Muscle of leg (tissue), 16 donors: ENCODE measurements at places on chromosomes 2 and 18. TPM values are rescaled to one million over a fixed set of nuclear protein-coding genes. Genes with fewer than 3 reads are reported as not detected.

Gene CYP27A1
- 18.4 TPM for total RNA-seq

Gene CAPN14
- 0.09 TPM for total RNA-seq

Gene CREG2
- total RNA-seq = 2.4 TPM

Gene TCF4
- 167 TPM for total RNA-seq

- no peaks in the 10 kb centered on the region for H3K27me3 ChIP-seq
- H3K36me3 ChIP-seq = no peaks in the 10 kb centered on the region
- no peak overlapping the region for H3K4me3 ChIP-seq
- no peak overlapping the region for H3K27ac ChIP-seq
Measured at GRCh38 chr2:113102133-113102532, 25.3 kb upstream of the IL1RN start.

DNA sequence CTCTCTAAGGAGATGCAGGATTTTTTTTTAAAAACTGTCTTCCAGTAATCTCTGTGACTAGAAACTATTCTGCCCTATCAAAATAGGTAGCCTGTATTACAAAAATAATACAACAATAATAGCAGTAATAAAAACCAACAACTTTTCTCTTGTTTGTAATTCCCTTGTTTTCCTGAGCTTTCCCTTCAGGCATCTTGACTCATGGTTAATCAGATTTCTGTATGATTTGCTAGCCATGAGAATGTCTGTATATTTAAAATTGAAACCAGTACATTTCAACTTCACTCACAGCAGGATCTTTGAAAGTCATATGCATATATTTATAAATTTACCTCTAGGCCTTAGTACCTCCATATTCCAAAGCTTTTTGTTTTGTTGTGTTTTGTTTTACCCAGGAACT lies 38.2 kb downstream of the SLC4A10 start:
- no peaks in the 10 kb centered on the region for H3K4me1 ChIP-seq
- no peak for DNase-seq
- H3K27me3 ChIP-seq = no peaks in the 10 kb centered on the region
- H3K4me3 ChIP-seq = no peak overlapping the region
- no peak overlapping the region for H3K27ac ChIP-seq

DNA sequence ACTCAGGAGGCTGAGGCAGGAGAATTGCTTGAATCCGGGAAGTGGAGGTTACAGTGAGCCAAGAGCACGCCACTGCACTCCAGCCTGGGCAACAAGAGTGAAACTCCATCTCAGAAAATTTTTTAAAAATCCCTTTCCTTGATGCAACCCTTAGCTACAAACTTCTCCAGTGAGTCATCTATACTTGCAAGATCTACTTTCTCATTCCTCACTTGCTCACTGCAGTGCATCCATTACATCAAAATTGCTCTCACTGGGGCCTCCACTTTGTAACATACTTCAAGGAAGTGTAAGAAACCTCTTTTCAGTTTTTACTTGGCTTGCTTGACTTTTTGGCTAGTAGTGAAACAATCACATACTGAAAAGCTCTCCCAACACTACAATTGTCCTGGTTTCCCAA lies 65.3 kb downstream of the REEP1 start:
- no peak overlapping the region for H3K4me3 ChIP-seq
- no peak overlapping the region for H3K27ac ChIP-seq
- H3K27me3 ChIP-seq = no peaks in the 10 kb centered on the region

- DNase-seq = peak; percentile 97
- no peaks in the 10 kb centered on the region for H3K4me1 ChIP-seq
- H3K36me3 ChIP-seq = no peaks in the 10 kb centered on the region
Measured at GRCh38 chr2:169584005-169584877, at the start of gene PPIG. Gene PPIG (plus strand): TSS chr2:169584351. CDS start chr2:169604042, 19,691 bp downstream.

DNA sequence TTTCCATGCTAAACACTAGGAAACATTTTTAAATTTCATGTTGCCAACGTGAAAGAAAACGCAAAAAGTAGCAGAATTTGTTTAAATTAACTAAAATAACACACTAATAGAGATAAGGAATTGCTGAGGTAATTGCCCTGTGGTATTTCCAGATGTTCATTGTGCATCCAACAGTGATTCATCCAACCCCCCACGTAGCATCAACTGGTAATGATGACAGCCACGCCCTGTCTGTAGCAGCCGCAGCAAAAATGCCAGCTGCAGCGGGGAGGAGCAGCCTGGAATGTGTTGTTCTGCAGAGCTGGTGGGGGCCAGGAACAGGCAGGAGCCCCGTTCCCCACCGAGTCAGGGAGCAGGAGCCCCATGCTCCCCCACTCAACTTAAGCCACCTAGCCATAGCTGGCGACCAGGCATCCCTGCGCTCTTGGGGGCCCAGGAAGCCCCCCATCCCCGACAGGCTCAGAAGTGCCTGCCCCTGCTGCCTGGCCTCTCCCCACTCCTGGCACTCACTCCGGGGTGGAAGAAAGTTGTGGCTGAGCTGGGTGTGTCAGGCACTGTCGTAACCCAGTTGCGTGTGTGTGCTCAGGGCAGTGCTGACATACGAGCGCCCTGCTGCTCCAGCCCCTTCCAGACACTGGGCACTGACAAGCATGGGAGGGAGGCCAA lies 695.1 kb upstream of the ACVR2A start:
- no peaks in the 10 kb centered on the region for H3K4me1 ChIP-seq
- H3K27ac ChIP-seq = no peak overlapping the region
- no peaks in the 10 kb centered on the region for H3K27me3 ChIP-seq
- no peak for DNase-seq

DNA sequence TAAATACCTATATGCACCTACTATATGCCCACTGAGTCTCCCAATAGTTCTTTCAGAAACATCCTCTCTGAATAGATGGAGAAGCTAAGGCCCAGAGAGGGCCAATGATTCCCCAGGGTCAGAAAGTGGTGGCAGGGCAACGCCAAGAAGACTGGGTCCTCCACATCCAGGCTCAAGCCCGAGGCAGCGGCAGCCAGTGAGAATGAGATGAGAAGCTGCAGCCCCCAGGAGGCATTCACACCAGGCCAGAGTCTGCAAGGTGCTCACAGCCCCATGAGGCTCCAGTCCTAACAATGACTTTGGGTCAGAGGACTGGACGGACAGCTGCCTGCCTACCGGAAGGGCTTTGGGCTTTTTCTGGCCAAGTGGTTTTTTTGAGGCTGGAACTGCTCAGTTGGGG lies 3.5 kb downstream of the TEX261 start:
- DNase-seq = no peak
- H3K4me3 ChIP-seq = no peak overlapping the region
- peaks cover 3% of the 10 kb centered on the region for H3K27me3 ChIP-seq
- no peak overlapping the region for H3K27ac ChIP-seq
- H3K4me1 ChIP-seq = peaks cover 26% of the 10 kb centered on the region
- H3K36me3 ChIP-seq = peaks cover 59% of the 10 kb centered on the region

DNA sequence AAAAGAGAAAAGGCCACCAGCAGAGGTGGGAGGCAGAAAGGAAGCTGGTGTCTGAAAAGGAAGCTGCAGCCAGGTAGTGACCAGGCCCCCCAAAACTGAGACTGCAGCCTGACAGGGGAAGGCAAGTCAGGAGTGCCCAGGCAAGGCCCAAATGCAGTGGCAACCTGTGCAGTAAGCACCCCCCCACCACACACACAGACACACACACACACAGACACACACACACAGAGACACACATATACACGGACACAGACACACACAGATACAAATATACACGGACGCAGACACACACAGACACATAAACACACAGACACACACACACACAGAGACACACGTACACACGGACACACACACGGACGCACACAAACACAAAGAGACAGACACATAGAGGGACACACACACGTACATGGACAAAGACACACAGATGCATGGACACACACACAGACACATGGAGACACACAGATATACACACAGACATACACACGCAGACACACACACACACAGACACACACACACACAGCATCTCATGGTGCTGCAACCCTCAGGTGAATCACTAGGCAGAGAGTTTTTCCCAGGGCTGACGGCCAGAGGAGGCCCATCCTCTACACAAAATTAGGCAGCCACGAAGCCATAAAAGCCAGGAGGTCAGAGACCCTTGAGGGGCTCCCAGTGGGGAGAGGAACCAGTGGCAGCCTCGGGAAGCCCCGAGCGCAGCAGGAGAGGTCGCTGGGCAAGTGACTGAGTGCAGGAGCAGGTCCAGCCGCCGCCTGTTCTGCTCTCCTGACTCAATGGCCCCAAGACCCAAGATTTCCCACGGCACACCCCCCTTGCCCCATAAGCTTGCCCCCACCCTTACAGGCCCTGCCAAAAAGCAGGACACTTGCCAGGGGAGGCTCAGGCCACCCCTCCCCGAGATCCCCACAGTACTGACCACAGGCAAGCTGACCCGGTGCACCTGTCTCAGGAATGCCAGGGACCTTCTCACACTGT lies 6.3 kb downstream of the SDC1 start:
- peaks cover 5% of the 10 kb centered on the region for H3K4me1 ChIP-seq
- H3K36me3 ChIP-seq = no peaks in the 10 kb centered on the region
- no peak overlapping the region for H3K27ac ChIP-seq
- no peak overlapping the region for H3K4me3 ChIP-seq
- DNase-seq = no peak

- H3K4me1 ChIP-seq = no peaks in the 10 kb centered on the region
- no peak overlapping the region for H3K27ac ChIP-seq
- DNase-seq = no peak
- H3K27me3 ChIP-seq = no peaks in the 10 kb centered on the region
- H3K4me3 ChIP-seq = no peak overlapping the region
Measured at GRCh38 chr2:137689549-137689948, 274.7 kb upstream of the HNMT start.

DNA sequence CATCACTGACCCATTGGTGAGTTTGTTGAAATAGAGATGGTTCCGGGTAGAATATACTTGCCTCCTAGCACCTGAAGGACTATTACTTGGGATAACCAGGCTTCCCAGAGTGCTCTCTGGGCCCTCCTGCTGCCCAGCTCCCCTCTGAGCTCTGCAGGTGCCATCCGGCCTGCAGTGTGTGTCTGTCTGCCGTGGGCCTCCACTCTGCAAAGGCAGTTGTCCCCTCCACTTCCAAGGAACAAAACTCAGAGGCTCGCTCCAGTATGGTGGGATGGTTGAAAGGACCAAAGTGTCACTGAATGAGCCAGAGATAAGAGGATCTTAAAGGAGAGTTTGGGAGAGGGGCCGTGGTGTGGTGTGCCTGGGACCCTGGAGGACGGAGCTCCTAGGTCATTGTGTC lies 57.3 kb downstream of the SH3BP4 start:
- DNase-seq = no peak
- H3K4me3 ChIP-seq = no peak overlapping the region
- peaks cover 3% of the 10 kb centered on the region for H3K36me3 ChIP-seq

DNA sequence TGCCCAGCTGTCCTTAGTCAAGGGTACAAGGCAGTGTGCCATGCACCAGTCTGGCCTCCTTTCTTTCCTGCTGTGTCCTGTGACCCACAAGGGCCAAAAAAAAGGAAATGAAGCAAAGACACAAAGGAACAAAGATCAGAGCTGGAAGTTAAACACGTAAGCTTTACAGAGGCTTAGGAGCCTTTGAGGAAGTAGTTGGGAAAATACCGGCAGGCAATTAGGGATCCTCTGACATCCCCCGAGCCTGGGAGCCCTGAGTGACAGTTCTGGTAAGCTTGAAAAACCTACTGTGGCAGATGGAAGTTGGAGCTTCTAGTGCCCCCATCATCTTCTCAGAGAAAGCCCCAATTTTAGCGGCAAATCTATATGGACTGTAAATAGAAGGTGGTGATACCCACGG lies 78.5 kb downstream of the SPRED2 start:
- H3K4me3 ChIP-seq = no peak overlapping the region
- no peaks in the 10 kb centered on the region for H3K27me3 ChIP-seq
- H3K27ac ChIP-seq = no peak overlapping the region
- H3K36me3 ChIP-seq = no peaks in the 10 kb centered on the region
- DNase-seq = no peak
- H3K4me1 ChIP-seq = peaks cover 28% of the 10 kb centered on the region

DNA sequence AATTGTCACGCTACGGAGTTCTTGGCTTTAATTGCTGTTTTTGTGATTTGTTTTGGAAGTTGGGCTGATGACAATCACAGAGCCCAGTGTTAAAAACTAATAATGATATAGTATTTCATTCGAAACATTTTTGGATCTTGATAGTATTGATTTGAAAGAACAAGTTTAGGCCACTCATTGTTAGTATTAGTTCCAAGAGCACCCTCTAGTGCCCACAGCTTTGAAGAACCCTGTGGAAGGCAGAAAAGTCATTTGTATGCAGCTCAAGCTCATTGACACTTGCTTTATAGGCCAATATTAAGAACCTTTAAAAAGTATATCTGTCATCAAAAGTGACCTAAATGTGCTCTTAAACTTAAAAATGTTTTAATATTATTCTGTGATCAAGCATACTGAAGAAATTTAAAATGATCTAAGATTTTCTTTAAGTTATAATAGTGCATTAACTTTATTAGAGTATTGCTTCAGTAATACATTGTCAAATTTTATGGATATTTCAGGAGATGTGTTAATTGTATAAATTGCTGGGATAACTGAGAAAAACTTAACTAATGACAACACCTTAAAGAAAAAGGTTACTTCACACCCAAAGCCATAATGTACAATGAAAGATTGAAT lies 191.0 kb downstream of the GRB14 start:
- no peak overlapping the region for H3K4me3 ChIP-seq
- peak; percentile 65 for DNase-seq
- no peaks in the 10 kb centered on the region for H3K4me1 ChIP-seq
- H3K27ac ChIP-seq = no peak overlapping the region
- H3K36me3 ChIP-seq = no peaks in the 10 kb centered on the region
- H3K27me3 ChIP-seq = no peaks in the 10 kb centered on the region

DNA sequence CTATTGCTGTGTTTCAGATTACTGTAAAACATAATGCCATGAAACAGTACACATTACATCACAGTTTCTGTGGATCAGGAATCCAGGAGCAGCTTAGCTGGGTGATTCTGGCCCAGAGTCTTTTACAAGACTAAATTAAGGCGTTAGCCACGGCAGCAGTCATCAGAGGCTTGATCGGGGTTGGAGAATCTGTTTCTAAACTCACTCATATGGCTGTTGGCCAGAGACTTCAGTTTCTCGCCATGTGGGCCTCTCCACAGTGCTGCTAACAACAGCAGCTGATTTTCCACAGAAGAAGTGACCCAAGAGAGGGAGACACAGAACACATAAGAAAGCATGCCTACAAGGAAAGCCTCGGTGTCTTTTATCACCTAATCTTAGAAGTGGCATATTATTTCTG lies 89.2 kb upstream of the MYO3B start:
- no peaks in the 10 kb centered on the region for H3K36me3 ChIP-seq
- no peak overlapping the region for H3K4me3 ChIP-seq
- peak; percentile 79 for DNase-seq
- no peaks in the 10 kb centered on the region for H3K27me3 ChIP-seq

DNA sequence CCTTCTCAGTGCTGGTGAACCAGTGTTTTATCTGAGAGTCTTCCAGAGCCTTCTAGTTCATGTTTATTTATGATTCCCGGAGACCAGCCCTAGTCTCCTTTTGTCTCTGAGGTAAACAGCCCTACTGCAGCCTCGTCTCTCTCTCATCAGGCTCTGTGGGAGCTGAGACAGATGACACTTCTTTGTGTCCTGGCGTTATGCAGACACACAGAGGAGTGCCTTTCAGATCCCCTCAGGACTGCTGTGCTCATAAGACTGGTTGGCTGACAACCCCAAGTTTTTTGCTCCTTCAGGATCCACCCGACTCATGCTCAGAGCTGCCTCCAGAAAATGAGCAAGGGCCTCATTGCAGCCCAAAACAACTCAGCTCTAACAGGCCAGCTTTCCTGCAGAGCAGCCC lies 523.8 kb upstream of the SPHKAP start:
- no peak overlapping the region for H3K27ac ChIP-seq
- H3K4me3 ChIP-seq = no peak overlapping the region
- no peaks in the 10 kb centered on the region for H3K4me1 ChIP-seq
- peak; percentile 11 for DNase-seq
